Activated CD4-positive, alpha-beta T cell treated with anti-CD3 and anti-CD28 coated beads, Interleukin-2, amount 50 U/mL, for 16 hours (primary cell): ENCODE measurements at places on chromosomes 1 and 21.

GRCh38 chr1:47574451-47575165, 136.8 kb downstream of the FOXD2 start:
- no peak for DNase-seq

GRCh38 chr1:147349533-147349932, 107.0 kb downstream of the CHD1L start:
- no peak for DNase-seq

GRCh38 chr1:239155466-239156091, 230.8 kb upstream of the CHRM3 start:
- DNase-seq, result no peak

DNA sequence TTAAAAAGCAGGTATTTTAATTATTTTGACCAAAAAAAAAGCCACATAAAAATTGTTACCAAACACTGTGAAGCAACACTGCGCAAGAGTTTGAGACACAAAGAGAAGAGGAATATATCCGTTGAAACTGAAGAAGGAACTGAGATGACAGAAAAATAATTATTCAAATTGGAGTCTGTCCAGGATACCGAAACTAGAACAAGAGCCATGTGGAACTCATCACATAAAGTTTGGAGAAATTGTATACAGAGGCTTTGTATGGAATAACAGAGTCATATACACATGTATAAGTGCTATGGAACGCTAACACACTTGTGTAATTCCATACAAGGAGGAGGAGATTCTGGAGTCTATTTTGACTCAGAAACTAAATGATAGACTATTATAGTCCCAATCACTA, 675.1 kb upstream of the ADGRL2 start:
- DNase-seq, result no peak

GRCh38 chr1:51237351-51238033, 1.4 kb downstream of the RNF11 start:
- DNase-seq, result no peak
